ENCODE measurements at places on chromosomes 7 and 10. TPM values are rescaled to one million over a fixed set of nuclear protein-coding genes. Genes with fewer than 3 reads are reported as not detected.

DOCK1 gene
- 80.1 TPM for total RNA-seq

TEX36 gene
- total RNA-seq, result not detected

ADARB2 gene
- not detected for total RNA-seq

EPHB4 gene
- 14.1 TPM for total RNA-seq

NME8 gene
- not detected for total RNA-seq

TMEM178B gene
- 0.06 TPM for total RNA-seq

ZNF117 gene
- total RNA-seq, result 4.7 TPM

TUBB8 gene
- total RNA-seq, result not detected

IFIT1 gene
- 12.7 TPM for total RNA-seq

STAG3 gene
- total RNA-seq, result 1.1 TPM

CALML5 gene
- total RNA-seq, result not detected

ITPRID1 gene
- not detected for total RNA-seq

PON3 gene
- total RNA-seq, result not detected
